ENCODE measurements at places on chromosomes 13 and 19.

GRCh38 chr13:114025714-114026431, 52.0 kb upstream of the C13orf46 start:
- peaks cover 5% of the 10 kb centered on the region for H3K36me3 ChIP-seq
- H3K4me3 ChIP-seq: no peak overlapping the region
- H3K4me1 ChIP-seq: peaks cover 43% of the 10 kb centered on the region
- H3K27me3 ChIP-seq: no peaks in the 10 kb centered on the region
- H3K27ac ChIP-seq: peak overlapping the region; percentile 82

GRCh38 chr13:99392470-99393135, 85.4 kb upstream of the GPR183 start:
- no peak for DNase-seq
- peaks cover 6% of the 10 kb centered on the region for H3K4me1 ChIP-seq
- H3K27me3 ChIP-seq: peaks cover 12% of the 10 kb centered on the region

DNA sequence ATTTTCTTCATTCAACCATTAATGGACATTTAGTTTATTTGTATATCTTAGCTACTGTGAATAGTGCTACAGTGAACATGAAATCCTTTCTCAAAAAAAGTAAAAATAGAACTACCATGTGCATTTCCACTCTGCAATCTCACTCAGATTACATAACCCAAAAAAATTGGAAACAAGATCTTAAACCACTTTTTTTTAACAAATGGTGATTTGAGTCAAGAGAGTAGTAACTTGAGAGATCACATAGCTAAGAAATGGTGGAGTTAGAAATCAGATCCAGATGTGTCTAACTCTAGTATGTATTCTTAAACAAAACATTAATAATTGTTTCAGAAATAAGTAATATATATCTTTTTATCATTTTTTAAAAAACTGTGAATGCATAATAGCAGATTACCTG, 318.3 kb upstream of the SGCG start:
- no peak for DNase-seq
- H3K4me1 ChIP-seq: no peaks in the 10 kb centered on the region
- H3K27ac ChIP-seq: no peak overlapping the region
- no peak overlapping the region for H3K4me3 ChIP-seq
- no peaks in the 10 kb centered on the region for H3K36me3 ChIP-seq

- H3K36me3 ChIP-seq: no peaks in the 10 kb centered on the region
- peaks cover 55% of the 10 kb centered on the region for H3K27me3 ChIP-seq
- H3K4me3 ChIP-seq: peak overlapping the region; percentile 95
- DNase-seq: peak; percentile 100
Measured at GRCh38 chr19:50657712-50658440, 8.6 kb downstream of the C19orf81 start.
